Renal cortex interstitium (tissue), 15 donors: ENCODE measurements at places on chromosomes 6 and 20. TPM values are rescaled to one million over a fixed set of nuclear protein-coding genes. Genes with fewer than 3 reads are reported as not detected.

- no peak for DNase-seq
These were observed 24.3 kb upstream of the FANCE start for GRCh38 chr6:35427851-35428321.

GRCh38 chr6:128290221-128290620 is 230.2 kb downstream of the PTPRK start:
- no peak for DNase-seq

DNA sequence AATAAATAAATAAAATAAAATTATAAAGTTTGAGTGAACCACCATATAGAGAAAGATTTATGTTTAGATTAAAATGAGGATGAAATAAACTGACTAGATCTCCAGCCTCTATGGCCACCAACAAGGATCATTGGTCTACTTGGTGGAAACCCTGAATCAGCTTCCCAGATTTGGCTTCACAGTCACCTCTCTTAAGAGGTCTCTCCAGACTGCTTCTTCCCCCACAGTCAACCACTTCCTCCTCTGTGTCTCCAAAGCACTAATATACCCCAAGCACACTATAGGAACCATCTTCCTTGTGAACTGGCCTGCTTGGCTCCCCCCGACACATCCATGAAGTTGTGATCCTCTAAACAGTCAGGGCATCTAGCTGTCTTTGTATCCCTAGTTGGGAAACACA is 529.6 kb upstream of the RNF217 start:
- no peak for DNase-seq

The RAB32 gene
- polyA plus RNA-seq = 29.4 TPM

The HLA-DMA gene
- polyA plus RNA-seq = 22.5 TPM

DNA sequence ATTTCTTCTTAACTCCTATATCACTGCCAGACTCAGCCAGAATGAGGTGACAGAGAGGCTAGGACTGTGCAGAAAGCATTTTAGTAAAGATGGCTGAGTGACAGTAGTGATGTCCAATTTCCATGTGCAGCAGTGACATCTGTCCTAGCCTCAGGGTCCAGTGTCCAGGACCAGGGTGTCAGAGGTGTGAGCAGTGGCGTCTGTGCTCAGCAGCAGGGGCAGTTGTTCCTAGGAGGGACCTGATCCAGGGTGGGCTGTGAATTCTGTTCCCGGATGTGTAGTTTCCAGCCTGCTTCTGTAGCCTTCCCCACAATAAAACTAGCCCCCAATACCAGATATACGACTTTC is 6.0 kb downstream of the HLA-B start:
- no peak for DNase-seq

GRCh38 chr6:4880363-4880762 is 104.2 kb downstream of the CDYL start:
- DNase-seq = no peak

The ERVFRD-1 gene
- 0.12 TPM for polyA plus RNA-seq

GRCh38 chr6:154433477-154434241 is 76.8 kb downstream of the CNKSR3 start:
- DNase-seq = no peak

GRCh38 chr6:11869672-11870340 is 91.2 kb upstream of the ADTRP start:
- DNase-seq = no peak

The NOX3 gene
- 1.4 TPM for polyA plus RNA-seq

- no peak for DNase-seq
These were observed 6.8 kb upstream of the SPATS1 start for GRCh38 chr6:44335631-44336030.

DNA sequence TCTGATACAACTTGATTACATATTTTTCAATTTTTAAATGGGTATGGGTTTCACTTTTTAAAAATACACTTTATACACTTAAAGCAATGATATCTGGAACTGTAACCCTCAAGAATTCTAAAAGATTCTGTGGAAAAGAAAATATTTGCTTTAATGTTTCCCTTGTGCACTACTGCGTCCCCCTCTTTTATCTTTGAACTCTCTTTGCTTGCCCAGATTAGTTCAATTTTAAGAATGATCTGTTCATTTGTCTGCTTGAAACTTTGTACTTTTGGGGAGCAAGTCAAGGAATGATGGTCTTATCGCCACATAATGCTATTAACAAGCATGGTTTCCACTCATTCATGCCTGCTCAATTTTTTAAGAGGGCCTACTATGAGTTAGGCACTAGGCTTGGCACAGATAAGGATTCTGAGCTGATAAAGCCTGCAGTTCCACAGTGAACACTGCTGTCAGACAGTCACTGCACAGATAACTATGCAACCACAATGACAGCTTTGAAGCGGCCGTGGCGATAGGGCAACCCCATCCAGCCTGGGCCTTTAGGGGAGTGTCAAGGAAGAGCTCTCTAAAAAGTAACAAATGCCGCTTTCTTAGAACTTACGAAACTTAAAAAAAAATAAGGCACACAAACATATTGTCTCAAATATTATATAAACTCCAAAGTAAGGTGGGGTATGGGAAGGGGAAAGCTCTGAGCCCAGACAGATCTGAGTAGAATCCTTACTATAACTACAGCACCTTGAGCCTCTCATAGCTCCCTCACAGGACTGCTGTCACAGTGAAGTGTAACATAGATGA is 29.7 kb downstream of the FYN start:
- no peak for DNase-seq

GRCh38 chr6:101224751-101225150 is 168.8 kb upstream of the GRIK2 start:
- DNase-seq = no peak

GRCh38 chr6:160312900-160313299 is 35.3 kb upstream of the SLC22A3 start:
- no peak for DNase-seq

DNA sequence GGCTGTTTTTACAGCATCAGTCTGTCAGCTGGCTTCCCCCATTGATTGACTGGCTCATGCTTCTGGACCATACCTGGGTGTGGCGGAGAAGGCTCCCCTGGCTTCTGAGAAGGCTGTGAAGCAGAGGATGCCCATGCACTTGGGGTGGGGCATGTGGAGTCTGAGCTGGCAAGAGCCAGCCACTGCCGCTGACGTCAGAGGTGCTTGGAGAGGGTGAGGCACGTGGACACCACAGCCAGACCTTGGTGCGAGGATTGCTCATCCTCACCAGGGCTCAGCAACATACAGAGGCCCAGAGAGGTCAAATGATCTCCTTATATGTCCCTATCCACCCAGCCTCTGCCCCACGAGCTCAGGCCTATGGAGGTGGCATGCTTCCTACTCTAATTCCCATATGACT is 211.2 kb upstream of the PMEPA1 start:
- no peak for DNase-seq

The TUBB2B gene
- 153 TPM for polyA plus RNA-seq

DNA sequence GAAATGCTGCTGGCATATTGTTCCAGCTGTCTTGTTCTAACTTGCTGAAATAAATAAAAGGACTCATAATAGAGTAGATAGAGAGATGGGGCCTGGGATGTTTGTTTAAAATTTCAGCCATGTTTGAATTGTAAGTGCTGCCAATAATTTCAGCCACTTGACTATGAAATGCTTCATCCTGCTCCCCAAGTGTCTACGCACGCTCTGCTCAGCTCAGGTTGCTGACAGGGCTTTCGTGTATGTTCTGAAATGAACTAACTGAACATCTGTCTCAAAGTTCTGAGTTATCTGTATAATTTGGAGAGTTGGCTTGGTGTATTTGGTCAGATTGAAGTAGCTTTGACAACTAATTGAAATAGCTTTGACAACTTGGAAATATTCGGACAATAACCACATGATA is 387.8 kb downstream of the BMP2 start:
- DNase-seq = no peak

GRCh38 chr6:52377538-52378221 is 15.7 kb downstream of the PAQR8 start:
- no peak for DNase-seq

DNA sequence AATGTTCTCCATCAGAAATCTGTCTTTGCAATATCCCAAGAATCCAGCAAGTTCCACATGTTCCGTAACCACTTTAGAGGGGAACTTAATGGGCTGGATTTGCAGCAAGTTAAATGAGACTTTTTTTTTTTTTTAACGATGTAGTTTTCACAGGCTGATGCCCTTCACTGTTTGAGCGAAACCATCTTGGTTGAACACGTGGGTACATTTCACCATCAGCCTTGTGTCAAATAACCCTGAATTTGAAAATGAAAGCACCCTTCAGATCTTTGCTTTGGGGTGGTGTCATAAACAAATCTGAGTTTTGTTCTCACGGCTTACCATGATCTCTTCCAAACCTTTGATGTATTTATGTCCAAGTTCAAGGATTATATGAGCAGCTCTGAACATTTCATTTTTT is 73.7 kb upstream of the EXOC2 start:
- no peak for DNase-seq

The MAS1L gene
- not detected for polyA plus RNA-seq

DNA sequence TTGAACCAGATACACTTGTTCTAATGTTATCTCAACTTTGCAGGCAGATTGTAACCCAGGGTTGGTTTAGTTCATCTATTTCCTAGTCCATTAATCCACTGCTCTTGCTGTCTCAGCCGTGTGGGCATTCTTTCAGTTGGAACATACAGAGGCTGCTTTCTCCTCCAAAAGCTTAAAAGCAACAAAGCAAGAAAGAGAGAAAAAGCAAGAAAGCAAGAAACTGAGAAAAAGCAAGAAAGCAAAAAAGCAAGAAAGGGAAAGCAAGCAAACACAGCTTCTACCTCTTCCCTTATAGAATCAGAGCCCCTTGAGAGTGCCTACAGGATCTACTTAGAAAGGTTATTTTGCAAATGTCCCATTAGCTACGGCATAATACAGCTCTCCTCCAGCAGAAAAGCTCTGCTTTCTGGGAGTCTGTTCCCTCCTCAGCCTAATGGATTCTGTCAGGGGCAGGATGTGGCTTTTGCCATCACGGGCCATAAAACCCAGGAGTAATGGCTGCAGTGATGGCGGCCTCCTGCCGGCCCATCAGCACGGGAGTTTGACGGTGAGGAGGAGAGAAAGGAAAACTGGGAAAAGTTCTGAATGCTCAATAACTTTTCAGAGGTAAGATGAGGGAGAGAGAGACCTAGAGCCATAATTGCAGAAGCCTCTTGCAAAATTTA is 156.8 kb upstream of the JARID2 start:
- no peak for DNase-seq

The KPNA5 gene
- polyA plus RNA-seq = 16.1 TPM

The ATAT1 gene
- polyA plus RNA-seq = 60.5 TPM

- DNase-seq = no peak
These were observed 19.9 kb downstream of the SPTLC3 start for GRCh38 chr20:13028673-13029072.

- no peak for DNase-seq
These were observed 69.8 kb downstream of the RIN2 start for GRCh38 chr20:19827818-19828217.

- DNase-seq = no peak
These were observed 20.7 kb upstream of the CGA start for GRCh38 chr6:87115402-87116135.

The OXT gene
- 0.47 TPM for polyA plus RNA-seq

- DNase-seq = no peak
These were observed 209.7 kb upstream of the TENT5A start for GRCh38 chr6:81962198-81962597.

DNA sequence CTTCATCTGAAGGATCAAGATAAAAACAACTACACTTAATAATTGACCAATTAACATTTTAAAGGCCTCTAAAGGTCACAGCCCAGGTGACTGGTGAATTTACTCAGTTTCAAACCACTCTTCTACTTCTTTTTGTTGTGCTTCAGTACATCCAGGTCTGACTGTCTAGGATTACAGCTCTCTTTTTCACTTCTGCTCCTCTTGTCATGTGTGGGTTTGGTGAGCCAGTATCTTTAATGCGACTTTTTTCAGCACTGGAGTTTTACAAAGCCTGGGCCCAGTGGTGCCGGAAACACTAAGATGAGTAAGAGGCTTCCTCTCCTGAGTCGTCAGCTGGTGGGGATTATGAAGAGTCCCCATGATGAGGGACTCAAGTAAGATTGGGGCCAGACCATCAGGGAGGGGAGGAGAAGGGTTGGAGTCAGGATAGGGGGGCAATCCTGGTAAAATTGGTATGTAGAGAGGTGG is 27.0 kb downstream of the HECA start:
- DNase-seq = no peak

DNA sequence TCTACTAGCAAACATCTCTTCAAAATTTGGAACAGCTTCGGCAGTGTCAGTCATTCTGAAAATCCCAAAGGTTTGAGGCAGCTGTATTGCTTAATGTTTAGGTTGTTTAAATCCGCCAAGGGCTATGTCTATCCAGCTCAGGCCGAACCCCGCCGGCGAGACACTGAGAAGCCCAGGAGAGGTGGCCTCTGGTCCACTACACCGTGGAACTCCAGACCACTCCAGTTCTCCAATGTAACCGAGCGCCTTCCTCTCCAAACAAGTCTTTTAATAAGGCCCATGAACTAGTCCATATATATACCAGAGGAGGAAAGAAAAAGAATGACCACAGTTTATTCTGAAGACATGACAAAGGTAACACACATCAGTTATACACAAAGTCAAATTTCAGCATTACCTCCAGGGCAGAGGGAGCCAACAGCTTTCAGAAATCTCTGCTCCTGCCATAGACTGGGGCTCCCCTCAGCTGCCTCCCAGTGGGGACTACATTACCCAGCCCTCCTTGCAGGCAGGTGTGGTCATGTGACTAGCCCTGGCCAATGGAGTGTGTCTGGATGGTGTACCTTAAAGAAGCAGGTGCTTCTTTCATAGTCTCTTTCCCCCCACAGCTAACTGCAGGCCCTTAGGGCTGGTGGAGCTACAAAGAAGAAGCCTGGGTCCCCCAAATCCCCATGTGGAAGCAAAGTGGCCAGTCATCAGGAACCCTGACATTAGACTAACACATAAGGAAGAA is at the start of gene RAMACL:
RAMACL (minus strand) TSS at position 255 of the 733 bp plus-strand sequence; CDS start at position 54, 201 bp downstream.
- no peak for DNase-seq

- DNase-seq = no peak
These were observed 101.7 kb upstream of the PMEPA1 start for GRCh38 chr20:57811374-57812020.

The ANGPT4 gene
- polyA plus RNA-seq = 0.20 TPM

GRCh38 chr6:8174571-8174970 is 72.2 kb upstream of the EEF1E1 start:
- no peak for DNase-seq

- no peak for DNase-seq
These were observed 279.3 kb upstream of the TCF21 start for GRCh38 chr6:133609415-133610226.
